ENCODE measurements at places on chromosomes 13 and 19. TPM values are rescaled to one million over a fixed set of nuclear protein-coding genes. Genes with fewer than 3 reads are reported as not detected.

DNA sequence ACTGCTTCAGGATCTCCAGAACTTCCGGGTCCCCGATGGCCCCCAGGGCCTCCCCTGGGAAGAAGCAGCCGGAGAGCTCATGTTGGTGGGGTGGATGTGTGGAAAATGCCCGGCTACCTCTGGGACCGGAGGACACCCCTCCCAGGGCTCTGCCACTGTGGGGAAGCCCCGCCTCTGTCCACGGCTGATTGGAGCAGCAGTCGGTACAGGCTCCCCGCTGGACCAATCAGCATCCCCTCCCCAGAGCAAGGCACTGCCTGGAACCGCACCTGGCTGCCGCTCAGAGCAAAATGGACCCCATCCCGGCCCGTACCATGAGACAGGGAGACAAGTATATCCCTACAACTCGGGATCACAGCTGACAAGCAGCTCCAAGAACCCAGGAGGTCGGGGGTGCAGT is 6.4 kb downstream of the DOHH start:
- peak; percentile 68 for DNase-seq

DNA sequence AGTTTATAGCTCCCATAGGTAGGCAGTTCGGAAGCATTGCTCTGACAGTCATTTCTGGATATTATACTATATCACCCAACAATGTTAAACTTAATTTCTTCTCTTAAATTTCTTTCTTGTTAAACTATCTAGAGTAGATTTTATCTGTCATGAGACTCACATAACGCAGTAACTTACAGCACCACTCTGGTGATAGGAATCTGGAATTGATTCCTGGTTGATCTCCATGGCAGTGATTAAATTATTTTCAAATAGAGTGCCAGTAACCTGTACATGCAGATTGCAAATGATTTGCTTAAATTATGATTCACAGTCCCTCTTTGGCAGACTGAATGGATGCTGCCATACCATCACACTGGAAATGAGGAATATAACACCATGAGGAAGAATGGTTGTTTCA is 722.1 kb downstream of the DACH1 start:
- no peak for DNase-seq

The ZNF549 gene
- 3.4 TPM for total RNA-seq

- no peak for DNase-seq
These were observed 7.4 kb upstream of the CEACAM18 start for GRCh38 chr19:51470966-51471365.

The PTGIR gene
- 24.6 TPM for total RNA-seq

The BCAM gene
- not detected for total RNA-seq

The MYBPC2 gene
- total RNA-seq = 0.38 TPM

The SYNE4 gene
- total RNA-seq = 2.9 TPM

DNA sequence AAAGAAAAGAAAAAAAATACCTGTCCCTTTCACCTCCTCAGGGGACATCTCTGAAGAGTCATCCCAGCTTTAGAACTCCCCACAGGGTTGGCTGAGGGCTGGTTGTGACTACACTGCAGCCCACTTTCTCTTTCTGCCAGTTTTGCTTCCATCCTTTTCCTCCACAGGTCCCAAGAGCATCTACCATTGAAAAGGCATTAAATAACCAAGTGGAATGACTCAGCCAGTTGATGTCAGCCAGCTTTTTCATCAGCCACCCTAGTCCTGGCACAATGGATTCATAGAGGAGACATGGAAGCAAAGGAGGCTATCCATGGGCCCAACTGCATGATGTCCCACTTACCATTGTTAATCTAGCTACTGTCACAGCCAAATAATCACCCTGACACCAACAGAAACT is 9.2 kb upstream of the RCBTB1 start:
- no peak for DNase-seq

The KRTDAP gene
- not detected for total RNA-seq

The RDH8 gene
- not detected for total RNA-seq

Data from activated CD4-positive, alpha-beta memory T cell treated with anti-CD3 and anti-CD28 coated beads for 36 hours (primary cell).